ENCODE measurements at places on chromosomes 6 and 20.

- H3K36me3 ChIP-seq = no peaks in the 10 kb centered on the region
- no peak overlapping the region for H3K27ac ChIP-seq
- H3K27me3 ChIP-seq = no peaks in the 10 kb centered on the region
- no peak for DNase-seq
- no peak overlapping the region for H3K4me3 ChIP-seq
These were observed 174.1 kb downstream of the PREX1 start for GRCh38 chr20:48653706-48654051.

GRCh38 chr20:62216636-62217566, 3.2 kb downstream of the HRH3 start:
- no peak for DNase-seq
- H3K4me3 ChIP-seq = no peak overlapping the region
- H3K27me3 ChIP-seq = peaks cover 26% of the 10 kb centered on the region
- H3K36me3 ChIP-seq = no peaks in the 10 kb centered on the region
- H3K27ac ChIP-seq = no peak overlapping the region

GRCh38 chr6:53894091-53894490, 99.3 kb downstream of the LRRC1 start:
- H3K4me3 ChIP-seq = no peak overlapping the region
- H3K36me3 ChIP-seq = no peaks in the 10 kb centered on the region
- H3K4me1 ChIP-seq = no peaks in the 10 kb centered on the region
- H3K27me3 ChIP-seq = no peaks in the 10 kb centered on the region

- no peak overlapping the region for H3K4me3 ChIP-seq
- DNase-seq = no peak
- H3K27ac ChIP-seq = no peak overlapping the region
- H3K36me3 ChIP-seq = no peaks in the 10 kb centered on the region
- H3K4me1 ChIP-seq = no peaks in the 10 kb centered on the region
- H3K27me3 ChIP-seq = no peaks in the 10 kb centered on the region
These were observed 17.2 kb upstream of the QKI start for GRCh38 chr6:163397326-163397725.

DNA sequence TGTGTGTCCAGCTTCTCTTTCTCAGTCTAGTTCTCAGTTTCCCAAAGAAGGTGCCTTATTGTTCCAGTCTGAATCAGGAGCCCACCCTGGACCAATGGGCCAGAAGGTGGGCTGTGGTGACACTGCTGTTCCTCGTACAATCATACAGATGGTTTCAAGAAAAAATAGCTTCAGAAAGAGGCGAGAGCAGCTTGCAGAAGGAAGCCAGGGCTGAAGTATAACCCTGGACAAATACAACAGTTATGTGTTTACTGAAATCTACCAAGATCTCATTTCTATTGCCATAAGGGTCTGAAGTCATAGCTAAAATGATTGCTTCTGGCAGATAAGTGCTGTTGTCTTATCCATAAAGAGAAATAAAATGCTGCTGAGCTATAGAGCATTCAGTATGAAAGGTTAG, 75.4 kb downstream of the PFDN4 start:
- DNase-seq = no peak
- H3K36me3 ChIP-seq = no peaks in the 10 kb centered on the region
- H3K4me1 ChIP-seq = no peaks in the 10 kb centered on the region
- H3K4me3 ChIP-seq = no peak overlapping the region
- H3K27me3 ChIP-seq = no peaks in the 10 kb centered on the region
- H3K27ac ChIP-seq = no peak overlapping the region

DNA sequence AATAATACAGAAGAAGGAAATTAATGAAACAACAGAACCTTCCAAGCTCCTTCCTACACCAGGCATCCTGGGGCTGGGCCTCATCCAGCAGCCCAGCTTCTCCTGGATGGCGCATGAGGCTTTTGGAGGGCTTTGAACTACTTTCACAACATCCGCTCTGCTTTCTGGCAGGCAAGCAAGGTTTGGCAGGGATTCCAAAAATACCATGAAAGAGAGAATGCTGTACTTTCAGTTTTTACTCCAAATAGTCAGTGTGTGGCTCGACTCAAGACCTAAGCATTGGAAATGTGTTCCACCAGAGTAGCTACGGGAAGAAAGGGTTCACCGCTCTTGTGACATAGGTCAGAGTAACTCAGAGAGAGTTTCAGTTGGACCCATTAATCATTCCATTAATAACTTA, 125.4 kb downstream of the OPRM1 start:
- H3K27me3 ChIP-seq = no peaks in the 10 kb centered on the region
- no peaks in the 10 kb centered on the region for H3K36me3 ChIP-seq
- DNase-seq = no peak
- H3K4me3 ChIP-seq = no peak overlapping the region

- no peak for DNase-seq
- H3K4me1 ChIP-seq = no peaks in the 10 kb centered on the region
- H3K36me3 ChIP-seq = no peaks in the 10 kb centered on the region
- no peak overlapping the region for H3K4me3 ChIP-seq
- H3K27me3 ChIP-seq = 0 out of 2 replicates have a peak, but pooled peaks cover 1% of the 10 kb centered on the region
- H3K27ac ChIP-seq = no peak overlapping the region
These were observed 130.8 kb downstream of the SYCP2 start for GRCh38 chr20:59802471-59803221.

DNA sequence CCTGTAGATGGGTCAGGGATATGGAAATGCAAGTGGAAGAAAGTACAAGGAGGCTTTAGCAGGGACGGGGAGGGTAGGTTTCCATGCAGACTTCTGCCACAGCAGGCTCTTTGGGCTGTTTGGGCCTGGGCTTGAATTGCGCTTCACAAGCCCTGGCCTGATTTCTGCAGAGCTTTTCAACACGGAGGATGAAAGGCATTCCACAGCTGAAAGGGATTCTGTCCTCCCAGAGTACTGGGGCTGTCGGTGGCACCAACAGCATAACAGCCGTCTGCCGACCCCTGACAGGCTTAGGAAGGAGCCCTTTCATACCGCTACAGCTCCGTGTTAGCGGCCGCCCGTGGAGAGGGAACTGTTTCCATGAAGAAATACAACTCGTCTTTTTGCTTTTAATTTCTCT, 22.9 kb upstream of the TBC1D7 start:
- DNase-seq = no peak
- H3K4me3 ChIP-seq = no peak overlapping the region
- H3K36me3 ChIP-seq = no peaks in the 10 kb centered on the region
- peaks cover 2% of the 10 kb centered on the region for H3K4me1 ChIP-seq
- no peaks in the 10 kb centered on the region for H3K27me3 ChIP-seq

DNA sequence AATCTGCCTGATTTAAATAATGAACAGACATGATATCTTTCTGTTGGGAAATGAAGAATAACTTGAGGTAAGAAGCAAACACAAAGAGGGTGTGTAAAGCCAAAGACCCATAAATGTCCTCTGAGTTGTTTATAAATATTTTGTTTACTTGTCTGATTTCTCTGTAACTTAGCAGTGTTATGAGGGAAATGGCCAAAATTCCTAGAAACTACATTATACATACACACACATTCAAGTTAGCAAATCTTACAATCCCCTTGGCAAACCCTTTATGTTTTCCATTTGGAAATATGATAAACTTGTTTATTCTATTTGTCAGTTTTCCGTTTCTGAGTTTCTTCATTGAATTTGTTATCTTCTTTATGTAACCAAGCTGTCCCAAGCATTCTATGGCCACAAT, 81.4 kb upstream of the TCF21 start:
- no peak overlapping the region for H3K4me3 ChIP-seq
- no peak for DNase-seq
- H3K27ac ChIP-seq = no peak overlapping the region
- no peaks in the 10 kb centered on the region for H3K36me3 ChIP-seq

- no peaks in the 10 kb centered on the region for H3K36me3 ChIP-seq
- H3K4me3 ChIP-seq = no peak overlapping the region
- H3K4me1 ChIP-seq = no peaks in the 10 kb centered on the region
- H3K27me3 ChIP-seq = no peaks in the 10 kb centered on the region
- no peak overlapping the region for H3K27ac ChIP-seq
These were observed 76.0 kb upstream of the TOX2 start for GRCh38 chr20:43838703-43839060.

DNA sequence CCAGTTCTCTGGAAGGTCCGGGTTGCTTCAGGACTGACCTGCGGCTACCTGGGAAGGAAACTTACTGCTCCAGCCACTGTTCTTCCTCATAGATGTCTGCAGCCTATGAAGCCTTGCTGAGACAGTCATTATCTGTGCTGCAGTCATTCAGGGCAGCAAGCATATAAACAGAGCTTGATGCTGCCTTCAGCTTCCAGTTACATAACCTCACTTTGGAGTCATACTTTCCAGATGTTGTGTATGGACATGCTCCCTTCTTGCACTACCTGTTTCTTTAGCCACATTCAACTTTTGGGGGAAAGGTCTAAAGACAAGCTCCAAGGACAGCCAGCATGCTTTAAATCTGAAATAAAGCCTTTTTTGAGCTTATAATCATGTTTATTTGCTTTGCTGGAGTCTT, 98.1 kb downstream of the SLC24A3 start:
- no peaks in the 10 kb centered on the region for H3K36me3 ChIP-seq
- no peak for DNase-seq
- no peak overlapping the region for H3K27ac ChIP-seq

DNA sequence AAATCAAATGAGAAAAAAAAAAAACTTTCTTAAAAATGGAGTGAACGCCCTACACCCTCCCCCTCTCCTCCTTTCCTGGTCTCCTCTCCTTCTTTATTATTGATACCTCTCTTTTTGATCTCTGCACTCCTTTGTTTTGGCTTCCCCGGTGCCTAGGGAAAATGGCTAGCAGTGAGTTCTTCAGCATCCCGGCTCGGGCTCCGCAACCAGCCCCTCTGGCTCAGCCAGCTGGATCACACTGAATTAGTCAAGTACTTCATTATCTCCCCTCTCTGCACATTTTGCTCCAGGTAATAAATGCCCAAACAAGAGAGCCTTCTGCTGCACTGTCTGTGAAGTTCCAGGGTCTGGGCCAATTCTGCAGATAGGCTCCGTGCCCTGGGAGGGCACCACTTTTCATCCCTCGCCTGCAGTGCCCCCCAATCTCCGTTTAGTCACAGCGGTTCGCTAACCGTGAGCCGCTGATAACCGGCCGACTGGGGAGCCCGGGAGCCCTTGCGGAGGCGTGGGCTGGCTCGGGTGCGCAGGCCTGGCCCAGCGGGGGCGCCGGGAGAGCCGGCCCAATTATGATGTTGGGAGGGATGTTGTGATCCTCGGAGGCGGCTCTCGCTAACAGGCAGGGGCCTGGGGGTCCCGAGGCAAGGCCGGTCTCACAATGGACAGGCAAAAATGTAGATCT, 301.9 kb downstream of the TFAP2A start:
- 0 out of 2 replicates have a peak, but pooled peaks cover 1% of the 10 kb centered on the region for H3K4me1 ChIP-seq
- H3K4me3 ChIP-seq = no peak overlapping the region
- H3K27me3 ChIP-seq = no peaks in the 10 kb centered on the region
- DNase-seq = no peak
- H3K36me3 ChIP-seq = no peaks in the 10 kb centered on the region
- no peak overlapping the region for H3K27ac ChIP-seq

GRCh38 chr6:122116835-122117627, 282.4 kb upstream of the HSF2 start:
- no peak overlapping the region for H3K27ac ChIP-seq
- H3K4me3 ChIP-seq = no peak overlapping the region
- no peaks in the 10 kb centered on the region for H3K4me1 ChIP-seq

GRCh38 chr20:3867802-3868201, 21.2 kb downstream of the MAVS start:
- no peak for DNase-seq
- H3K4me3 ChIP-seq = no peak overlapping the region
- H3K27me3 ChIP-seq = no peaks in the 10 kb centered on the region
- H3K4me1 ChIP-seq = no peaks in the 10 kb centered on the region

- no peak for DNase-seq
- H3K4me3 ChIP-seq = no peak overlapping the region
- H3K36me3 ChIP-seq = peaks cover 9% of the 10 kb centered on the region
- no peaks in the 10 kb centered on the region for H3K27me3 ChIP-seq
- no peaks in the 10 kb centered on the region for H3K4me1 ChIP-seq
These were observed 38.7 kb downstream of the STK38 start for GRCh38 chr6:36508532-36508931.

GRCh38 chr6:125804264-125804663, 13.5 kb downstream of the NCOA7 start:
- H3K27me3 ChIP-seq = no peaks in the 10 kb centered on the region
- no peak overlapping the region for H3K4me3 ChIP-seq
- no peaks in the 10 kb centered on the region for H3K4me1 ChIP-seq
- no peak for DNase-seq
- no peak overlapping the region for H3K27ac ChIP-seq

GRCh38 chr6:88562353-88563276, 396.5 kb upstream of the CNR1 start:
- H3K27me3 ChIP-seq = no peaks in the 10 kb centered on the region
- H3K27ac ChIP-seq = no peak overlapping the region
- H3K4me3 ChIP-seq = no peak overlapping the region
- no peaks in the 10 kb centered on the region for H3K36me3 ChIP-seq
- no peaks in the 10 kb centered on the region for H3K4me1 ChIP-seq

DNA sequence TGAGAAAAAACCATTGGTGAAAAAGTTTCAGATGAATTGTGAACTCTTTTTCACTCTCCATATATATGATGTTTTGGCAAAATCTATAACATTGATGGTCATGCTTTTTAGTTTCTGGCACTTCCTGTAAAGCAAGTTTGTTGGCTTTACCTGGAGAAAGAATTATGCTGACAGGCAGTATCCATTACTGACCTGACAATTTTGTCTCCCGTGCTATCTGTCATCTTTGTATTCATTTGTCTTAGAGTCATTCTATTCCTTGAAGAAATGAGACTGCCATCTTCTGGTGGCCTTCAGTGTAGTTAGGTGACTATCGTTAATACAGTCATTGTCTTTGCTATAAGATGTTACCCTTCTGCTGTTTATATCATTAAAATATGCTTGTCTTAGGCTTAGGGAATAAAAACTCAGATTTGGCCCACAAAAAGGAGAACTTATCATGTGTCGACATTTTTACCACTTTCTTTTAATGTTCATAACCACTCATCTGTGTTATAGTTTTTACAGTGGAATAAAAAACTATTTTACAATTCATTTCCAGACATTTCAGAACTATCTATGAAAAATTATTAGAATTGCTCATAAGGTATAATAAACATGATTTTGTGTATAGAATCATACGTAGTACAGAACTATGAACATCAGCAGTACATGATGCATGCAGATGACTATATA, 707.0 kb downstream of the EPM2A start:
- H3K36me3 ChIP-seq = no peaks in the 10 kb centered on the region
- H3K4me1 ChIP-seq = no peaks in the 10 kb centered on the region
- no peaks in the 10 kb centered on the region for H3K27me3 ChIP-seq

- H3K27me3 ChIP-seq = no peaks in the 10 kb centered on the region
- DNase-seq = no peak
- H3K27ac ChIP-seq = no peak overlapping the region
- no peak overlapping the region for H3K4me3 ChIP-seq
- H3K36me3 ChIP-seq = no peaks in the 10 kb centered on the region
- no peaks in the 10 kb centered on the region for H3K4me1 ChIP-seq
These were observed 158.7 kb upstream of the JARID2 start for GRCh38 chr6:15087186-15087589.

DNA sequence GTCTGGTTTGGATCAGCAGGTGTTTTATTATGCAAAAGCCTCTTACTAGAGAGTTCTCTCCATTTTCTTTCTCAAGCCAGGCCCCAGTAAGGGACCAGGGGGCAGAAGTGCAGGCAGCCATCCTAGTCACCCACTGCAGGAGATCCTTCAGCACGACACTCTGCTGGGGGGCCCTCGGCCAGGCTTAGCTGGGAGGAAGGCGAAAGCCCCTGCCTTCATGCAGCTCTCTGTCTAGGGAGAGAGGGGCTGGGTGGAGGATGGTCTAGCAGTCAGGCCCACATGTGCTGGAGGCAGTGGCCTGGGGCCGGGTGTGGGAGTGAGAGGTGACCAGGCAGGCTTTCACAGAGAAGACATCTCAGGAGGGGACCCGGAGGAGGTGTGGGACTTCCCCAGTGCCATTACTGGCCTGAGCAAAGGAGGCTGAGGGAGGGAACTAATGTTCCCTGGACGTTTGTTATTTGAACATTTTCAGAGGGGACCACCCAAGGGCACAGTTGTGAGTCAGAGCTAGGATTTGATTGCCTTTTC, 33.5 kb upstream of the VSTM2L start:
- no peak for DNase-seq
- H3K4me1 ChIP-seq = peaks cover 3% of the 10 kb centered on the region
- no peak overlapping the region for H3K4me3 ChIP-seq
- no peak overlapping the region for H3K27ac ChIP-seq
- H3K36me3 ChIP-seq = peaks cover 4% of the 10 kb centered on the region
